Skin of body (tissue), 3 donors: ENCODE measurements at places on chromosomes 2 and 18. TPM values are rescaled to one million over a fixed set of nuclear protein-coding genes. Genes with fewer than 3 reads are reported as not detected.

- no peak for DNase-seq
Observed at GRCh38 chr18:52553441-52553840, 213.4 kb downstream of the DCC start.

DNA sequence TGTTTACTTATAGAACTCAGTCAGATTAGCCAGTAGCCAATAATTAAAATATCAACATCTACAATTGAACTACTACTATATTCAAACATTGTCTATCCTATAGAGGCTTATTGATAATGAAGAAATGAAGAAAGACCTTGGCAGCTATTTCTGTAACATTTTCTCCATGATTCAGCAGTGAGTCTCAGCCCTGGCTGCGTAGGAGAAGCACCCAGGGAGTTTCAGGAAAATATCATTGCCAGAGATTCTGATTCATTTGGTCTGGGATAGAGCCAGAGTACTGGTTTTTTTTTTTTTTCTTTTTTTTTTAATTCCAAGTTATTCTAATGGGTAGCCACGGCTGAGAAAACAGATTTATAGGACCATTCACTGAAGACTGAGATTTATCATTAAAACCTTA lies 404.8 kb downstream of the TXNL1 start:
- DNase-seq: peak; percentile 18

DNA sequence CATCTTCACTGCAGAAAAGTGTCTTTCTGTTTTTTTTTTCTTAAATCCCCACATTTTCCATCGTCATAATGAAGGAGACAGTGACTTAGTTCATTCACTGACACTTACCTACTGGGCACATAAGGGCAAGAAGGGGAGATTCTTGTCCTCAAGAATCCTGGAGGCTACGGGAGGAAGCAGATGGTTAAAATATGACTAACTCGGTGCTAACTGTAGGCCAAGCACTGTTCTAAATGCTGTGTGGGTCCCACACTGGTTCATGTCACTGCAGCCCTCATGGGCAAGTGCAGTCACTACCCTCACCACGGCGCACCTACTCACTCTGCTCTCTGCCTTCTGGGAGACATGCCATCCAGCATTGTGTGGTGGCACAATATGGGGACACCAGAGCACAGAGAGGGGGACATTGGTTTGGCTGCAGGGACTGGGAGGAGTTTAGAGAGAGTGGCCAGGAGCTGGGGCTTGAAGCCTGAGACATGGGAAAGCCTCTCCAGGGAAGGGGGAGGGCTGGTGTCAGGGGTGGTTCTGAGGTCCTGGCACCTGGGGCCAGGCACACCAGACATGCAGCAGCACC lies 305.2 kb downstream of the MYCN start:
- DNase-seq: no peak

DNA sequence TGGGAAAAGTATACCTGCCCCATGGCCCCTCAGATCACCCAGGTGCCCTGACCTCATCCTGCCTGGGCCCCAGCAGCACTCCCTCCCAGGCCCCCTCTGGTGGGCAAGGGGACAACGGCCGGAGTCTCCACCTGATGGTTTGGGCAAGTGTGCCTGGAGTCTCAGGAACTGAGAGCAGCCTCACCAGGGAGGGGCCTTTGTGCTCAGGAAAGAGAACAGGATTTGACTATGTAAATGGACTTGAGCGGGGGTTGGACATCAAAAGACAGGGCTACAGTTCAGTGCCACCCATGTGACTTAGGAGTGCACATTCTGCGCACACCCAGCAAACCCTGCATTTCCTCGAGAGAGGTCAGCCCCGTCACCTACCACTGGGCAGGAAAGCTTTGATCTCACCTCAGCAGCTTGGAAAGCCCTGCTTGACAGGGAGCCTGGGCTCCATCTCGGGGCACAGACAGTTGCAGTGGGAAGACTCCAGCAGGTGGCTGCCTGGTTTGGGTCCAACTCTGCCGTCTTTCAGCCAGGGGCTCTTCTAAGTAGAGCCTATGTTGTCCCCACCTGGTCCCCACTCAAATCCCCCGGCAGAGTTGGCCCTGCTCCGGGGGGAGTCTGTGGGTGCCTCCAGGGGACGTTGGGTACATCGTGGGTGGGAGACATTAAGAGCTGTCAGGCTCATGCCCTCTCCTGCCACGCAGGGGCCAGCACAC lies 3.3 kb downstream of the INPP5D start:
- no peak for DNase-seq

DNA sequence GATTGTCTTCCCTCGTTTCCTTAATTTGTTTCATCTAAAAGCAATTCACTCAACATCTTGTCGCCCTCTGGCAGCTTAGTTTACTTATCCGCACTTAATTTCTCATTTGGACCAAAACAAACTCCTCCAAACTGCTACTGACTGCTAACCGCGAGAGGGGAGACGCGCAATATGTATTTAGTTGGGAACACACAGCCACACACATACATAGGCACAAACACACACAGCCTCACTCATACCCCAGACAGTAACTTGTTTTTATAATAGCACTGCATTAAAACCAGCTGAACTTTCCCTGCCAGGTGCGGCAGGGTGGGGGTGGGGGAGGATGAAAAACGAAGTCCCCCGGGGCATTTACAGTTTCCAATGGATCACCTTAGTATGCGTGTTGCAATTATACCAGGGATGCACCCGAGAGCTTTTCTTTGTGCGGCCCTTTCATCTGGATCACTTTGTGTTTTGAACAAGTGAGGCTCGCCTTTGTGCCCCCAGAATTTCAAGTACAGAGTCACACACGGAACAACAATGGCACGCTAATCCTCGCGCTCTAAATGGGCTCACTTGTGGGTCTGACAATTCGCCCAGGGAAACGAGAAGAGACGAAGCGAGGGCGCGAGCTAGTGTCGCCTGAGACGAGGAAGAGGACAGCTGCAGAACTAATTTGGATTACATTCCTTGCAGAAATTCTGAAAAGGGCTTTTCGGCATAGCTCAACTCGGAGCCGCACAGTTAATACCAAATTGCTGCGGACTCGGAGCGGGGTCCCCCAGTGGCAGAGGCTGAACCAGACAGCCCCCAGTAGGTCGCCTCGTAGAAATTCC lies 2.4 kb downstream of the ERBB4 start:
- no peak for DNase-seq

GRCh38 chr2:230944757-230945372 lies 19.8 kb upstream of the GPR55 start:
- no peak for DNase-seq

- no peak for DNase-seq
Observed at GRCh38 chr2:133197156-133197555, 371.1 kb downstream of the NCKAP5 start.

GRCh38 chr18:79934311-79935097 lies 16.9 kb downstream of the SLC66A2 start:
- peak; percentile 36 for DNase-seq

DNA sequence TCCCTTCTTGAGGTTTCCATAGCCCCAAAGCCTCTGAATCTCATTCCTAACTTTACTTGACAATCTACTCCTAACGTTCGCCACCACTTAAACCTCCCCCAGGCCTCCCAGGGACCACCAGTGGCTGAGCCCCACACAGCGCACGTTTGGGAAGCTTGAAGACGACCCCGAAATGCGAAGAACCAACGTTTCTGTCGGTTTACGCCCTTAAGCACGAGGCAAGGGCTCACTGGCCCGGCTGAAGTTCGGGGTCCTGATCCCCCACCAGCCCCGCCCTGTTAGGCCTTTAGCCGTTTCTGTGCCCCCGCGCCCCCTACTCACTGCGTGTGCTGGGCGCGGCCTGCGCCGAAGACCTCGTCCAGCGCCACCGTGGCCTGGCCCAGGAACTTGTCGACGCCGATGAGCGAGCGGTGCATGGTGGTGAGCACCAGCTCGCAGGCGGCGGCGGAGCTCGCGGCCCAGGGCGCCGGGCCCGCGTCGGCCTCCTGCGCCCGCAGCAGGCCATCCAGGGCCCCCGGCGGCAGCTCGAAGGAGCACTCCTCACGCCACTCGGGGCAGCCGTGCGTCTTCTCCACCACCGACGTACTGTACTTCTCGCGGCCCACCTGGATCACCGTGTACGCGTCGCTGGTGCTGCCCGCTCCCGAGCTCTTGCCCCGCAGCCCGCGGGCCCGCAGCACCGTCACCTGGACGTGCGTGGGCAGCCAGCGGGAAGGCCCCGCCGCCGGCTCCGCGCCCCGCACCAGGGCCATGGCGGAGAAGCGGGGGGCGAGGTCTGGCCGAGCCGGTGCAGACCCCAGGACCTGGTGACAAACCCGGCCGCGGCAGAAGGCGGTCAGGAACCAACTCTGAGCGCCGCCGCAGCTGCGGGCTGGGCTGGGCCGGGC lies 479 bp downstream of the RAB11FIP5 start:
- no peak for DNase-seq

GRCh38 chr2:234071664-234072063 lies 21.2 kb downstream of the SPP2 start:
- no peak for DNase-seq

- no peak for DNase-seq
Observed at GRCh38 chr2:13504808-13505207, 788.1 kb downstream of the TRIB2 start.

GRCh38 chr2:190533175-190533967 lies 1.2 kb downstream of the NEMP2 start:
- no peak for DNase-seq

DNA sequence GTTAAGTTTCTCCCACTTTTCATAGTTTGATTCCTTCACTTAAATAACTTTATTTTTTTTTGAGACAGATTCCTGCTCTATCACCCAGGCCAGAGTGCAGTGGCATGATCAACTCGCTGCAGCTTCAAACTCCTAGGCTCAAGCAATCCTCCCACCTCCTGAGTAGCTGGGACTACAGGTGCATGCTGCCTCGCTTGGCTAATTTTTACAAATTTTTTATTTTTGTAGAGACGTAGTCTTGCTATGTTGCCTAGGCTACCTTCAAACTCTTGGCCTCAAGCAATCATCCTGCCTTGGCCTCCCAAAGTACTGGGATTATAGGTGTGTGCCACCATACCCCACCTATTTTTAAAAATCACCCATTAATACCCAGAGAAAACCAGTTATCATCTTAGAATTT lies 14.2 kb upstream of the WIPF1 start:
- DNase-seq: no peak

DNA sequence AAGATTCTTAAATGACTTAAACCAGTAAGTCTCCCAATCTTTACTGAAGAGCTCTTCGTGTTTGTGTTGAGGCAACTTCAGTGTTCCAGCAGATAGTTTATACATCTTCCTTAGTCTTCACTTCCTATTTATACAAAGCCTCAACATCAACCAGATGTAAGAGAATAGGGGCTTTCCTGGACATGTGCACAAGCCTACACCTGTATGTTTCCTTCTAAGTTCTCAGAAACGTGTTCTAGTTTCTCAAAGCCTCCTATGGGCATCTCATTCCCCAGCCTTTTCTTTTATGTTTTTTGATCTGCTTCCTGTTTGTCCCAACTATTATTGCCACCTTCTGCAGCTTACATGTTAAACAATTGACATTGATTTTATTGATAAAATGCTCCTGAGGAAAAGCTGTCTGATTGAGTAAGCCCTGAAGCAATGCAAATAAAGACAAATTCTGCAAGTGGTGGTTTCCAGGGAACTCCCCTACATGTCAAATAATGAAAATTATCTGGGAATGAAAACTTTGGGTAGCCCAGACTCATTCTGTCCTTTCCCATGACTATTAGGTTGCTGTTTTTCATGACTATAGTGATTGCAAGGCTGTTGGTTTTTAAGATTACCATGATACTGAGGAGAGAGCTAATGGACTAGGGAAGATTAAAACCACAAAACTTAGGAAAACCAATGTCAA lies 663.3 kb upstream of the ACVR2A start:
- DNase-seq: no peak

GRCh38 chr2:96507957-96508520 lies 2.9 kb upstream of the NEURL3 start:
- DNase-seq: no peak

Gene PSMA8
- total RNA-seq: not detected
